IPS-NIHi11 (cell line): ENCODE measurements at places on chromosomes 7 and 10.

GRCh38 chr7:123433665-123434064 is 100.7 kb downstream of the IQUB start:
- no peak for DNase-seq

DNA sequence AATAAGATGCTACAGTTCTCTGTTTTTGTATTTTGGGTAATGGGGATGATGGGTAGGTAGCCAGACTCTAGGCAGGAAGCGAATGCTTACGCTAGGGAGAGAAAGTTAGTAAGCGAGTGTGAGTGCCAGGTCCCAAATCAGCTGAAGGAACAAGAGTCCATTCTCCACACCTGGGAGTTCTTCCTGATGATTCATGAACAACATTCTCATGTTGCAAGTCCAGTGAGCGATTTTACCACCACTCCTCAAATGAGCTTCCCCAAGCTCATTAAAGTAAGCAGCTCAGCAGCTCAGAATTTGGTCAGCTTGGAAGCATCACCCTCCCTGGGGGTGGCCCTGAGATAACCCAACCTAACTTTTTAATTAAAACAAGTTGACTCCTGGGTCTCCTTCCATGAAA is 27.3 kb downstream of the SH3PXD2A start:
- no peak for DNase-seq

GRCh38 chr10:88152728-88153133 is 289.3 kb downstream of the PTEN start:
- DNase-seq, result no peak

- no peak for DNase-seq
Observed at GRCh38 chr10:44983066-44983894, 4.7 kb upstream of the DEPP1 start.

DNA sequence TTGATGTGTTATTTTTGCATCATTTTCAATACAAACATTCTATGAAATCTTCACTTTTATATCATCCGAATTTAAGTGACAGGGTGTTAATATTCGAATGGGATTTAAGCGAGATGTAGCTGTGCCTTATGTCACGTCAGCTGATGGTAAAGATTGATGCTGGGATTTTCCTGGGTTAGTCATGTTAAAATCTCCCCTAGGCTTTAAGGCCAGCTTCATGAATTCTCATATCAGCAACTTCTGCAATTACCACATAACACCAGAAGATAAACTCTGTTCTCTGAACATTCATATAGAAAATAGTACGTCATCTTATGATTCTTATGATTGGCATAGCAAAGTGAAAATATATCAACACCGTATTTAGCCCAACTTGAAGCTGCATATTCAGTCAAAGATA is 669.2 kb downstream of the PCDH15 start:
- no peak for DNase-seq

DNA sequence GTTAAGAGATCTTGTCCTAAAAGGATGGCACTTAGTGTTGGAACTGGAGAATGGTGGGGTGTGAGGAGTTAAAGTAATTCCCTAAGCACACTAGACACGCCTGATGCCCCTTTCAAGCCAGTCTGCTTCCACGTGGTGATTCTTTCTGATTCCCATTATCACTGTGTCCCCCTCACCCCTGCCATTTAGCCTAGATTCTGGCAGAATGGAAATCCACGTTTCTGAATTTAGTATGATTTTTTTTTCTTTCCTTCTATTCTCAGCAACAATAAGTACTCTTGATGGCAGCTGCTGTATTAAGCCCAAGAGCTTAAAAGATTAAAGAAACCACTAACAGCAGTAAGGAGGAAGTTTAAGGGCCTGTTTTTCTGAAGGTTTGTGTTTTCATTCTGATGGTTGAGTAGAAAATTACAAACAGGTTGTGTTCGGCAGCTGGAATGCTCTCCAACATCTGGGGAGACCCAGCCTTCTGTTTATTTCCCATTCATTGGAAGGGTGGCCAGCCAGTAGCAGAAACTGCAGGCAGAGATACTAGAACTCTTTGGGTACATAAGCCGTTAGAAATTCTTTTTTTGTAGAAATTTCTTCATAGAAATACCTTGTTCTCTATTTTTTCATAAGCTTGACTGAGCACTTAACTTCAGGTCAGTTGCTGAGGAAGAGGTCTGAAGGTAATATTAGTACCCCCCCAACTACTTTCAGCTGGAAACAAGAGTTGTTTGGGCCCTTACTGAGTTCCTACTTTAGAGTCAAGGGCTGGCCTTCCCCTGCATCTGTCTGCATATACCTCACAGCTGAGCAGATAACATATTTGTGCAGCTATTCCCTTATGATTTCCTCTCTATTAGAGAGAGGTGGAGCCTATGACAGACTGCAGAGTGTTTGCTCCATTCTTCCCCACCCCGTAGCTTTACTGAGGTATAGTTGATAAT is 355.1 kb downstream of the AUTS2 start:
- DNase-seq, result no peak
